ENCODE measurements at places on chromosomes 13 and 19. TPM values are rescaled to one million over a fixed set of nuclear protein-coding genes. Genes with fewer than 3 reads are reported as not detected.

GRCh38 chr13:36555151-36555986 is 118.5 kb upstream of the SERTM1 start:
- DNase-seq: no peak

DNA sequence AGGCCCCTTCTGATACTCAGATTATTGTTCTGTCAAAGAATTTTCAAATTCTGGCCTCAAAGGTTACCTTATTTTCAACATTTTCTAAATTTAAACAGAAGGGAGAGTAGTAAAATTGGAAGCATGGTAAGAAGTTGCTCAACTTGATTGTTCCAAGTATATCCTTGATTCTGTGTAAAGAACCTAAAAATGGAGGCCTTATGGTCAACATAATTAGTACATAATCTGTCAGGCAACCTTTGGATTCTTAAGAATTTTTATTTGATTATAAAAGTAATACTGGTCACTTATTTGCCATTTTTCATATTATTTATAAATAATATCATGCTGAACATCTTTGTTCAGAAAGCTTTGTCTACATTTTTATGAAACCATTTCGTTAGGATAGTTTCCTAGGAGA is 83.9 kb downstream of the STARD13 start:
- DNase-seq: no peak

- no peak for DNase-seq
Measured at GRCh38 chr19:35320065-35320713, 8.8 kb upstream of the CD22 start.

DNA sequence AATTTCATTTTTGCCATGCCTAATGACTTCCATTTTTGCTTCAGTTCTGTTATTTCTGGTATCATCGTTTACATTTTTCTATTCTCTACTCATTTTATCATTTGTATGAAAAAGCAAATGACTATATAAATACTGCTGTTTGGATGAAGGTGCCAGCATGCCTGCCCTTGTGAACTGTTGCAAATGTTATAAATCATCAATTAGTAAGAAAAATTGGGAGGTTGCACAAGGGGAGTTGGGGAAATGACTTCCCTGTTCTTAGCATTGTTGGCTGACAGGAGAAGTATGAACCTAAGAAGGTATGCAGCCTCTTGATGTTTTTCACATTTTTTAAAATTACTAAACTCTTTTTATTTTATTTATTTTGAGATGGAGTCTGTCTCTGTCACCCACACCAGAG is 15.1 kb downstream of the SAFB start:
- DNase-seq: no peak

DNA sequence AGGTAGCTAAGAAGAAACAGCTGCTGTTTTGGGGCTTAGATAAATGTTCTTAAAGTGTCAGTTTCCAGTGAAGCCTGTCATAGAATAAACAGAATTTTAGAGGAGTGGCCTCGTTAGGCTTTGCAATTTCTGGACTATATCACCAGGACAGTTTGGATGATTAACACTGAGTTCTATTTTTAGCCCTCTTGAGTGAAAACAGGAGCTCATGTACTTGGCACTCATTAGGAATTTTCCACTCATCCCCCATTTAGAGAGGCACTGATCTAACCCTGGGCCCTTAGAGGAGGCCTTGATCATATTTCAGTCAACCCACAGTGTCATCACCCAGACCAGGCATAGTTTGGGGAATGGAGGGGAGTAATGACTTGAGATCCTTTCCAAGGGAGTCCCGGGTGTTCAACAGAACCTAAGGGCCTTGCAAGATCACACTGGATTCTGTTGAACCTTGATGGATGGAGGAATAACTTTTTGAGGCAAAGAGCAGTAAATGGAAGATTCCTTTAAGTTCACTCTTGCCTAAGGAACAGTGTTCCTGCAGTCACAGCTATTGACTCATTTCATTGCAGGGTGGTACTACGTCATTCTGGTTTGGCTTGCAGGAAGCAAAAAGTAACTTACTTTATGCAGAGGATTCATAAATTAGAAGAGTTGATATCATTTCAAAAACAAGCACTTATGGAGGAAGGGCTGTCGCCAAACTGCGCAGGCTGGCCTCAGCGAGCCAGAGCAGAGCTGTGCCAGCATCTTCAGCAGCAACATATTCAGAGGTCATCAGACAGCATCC is 160.2 kb downstream of the SLC7A1 start:
- DNase-seq: no peak

BICRA gene
- 8.8 TPM for total RNA-seq

Measured in Right ventricle myocardium inferior (tissue), 1 donor.